ENCODE measurements at places on chromosomes 4 and X.

- DNase-seq, result no peak
Observed at GRCh38 chr4:21083413-21083812, 383.2 kb downstream of the PACRGL start.

DNA sequence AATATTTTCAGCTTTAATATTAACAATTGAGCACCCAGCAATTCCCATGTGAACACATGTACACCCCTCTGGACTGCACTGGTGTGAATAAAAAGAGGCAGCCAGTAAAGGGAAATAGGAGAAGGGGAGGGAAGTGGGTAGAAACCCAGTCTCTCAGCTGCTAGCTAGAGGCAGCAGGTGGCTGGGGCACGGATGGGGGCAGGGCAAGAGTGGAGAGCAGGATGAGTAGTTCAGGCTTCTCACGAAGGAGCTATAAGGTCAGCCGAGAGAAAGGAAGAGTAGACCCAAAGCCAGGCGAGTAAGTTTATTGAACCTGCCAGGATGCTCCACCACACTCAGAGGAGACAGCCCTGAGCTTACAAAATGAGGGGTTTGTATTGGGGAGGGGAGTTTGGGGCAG lies 184.8 kb upstream of the MTMR8 start:
- no peak for DNase-seq

GRCh38 chr4:85777908-85778631 lies 303.1 kb downstream of the ARHGAP24 start:
- DNase-seq, result no peak

DNA sequence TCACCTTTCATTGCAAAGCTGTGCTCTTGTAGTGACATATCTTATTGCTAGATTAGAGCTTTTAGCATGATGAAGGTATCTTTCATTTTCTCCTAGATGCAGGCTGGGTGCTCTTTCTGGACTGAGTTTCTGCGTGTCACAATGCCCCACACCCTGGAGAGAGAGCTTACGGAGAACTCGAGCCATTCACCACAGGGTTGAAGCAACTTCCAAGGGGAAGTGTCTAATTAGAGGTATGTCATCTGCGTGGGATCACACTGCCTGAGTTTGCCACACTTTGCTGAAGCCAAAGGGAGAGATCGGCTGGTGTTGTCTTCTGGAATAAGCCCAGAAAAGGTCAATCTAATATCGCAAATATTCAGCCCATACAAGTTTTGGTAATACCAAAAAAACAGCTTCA lies 179.3 kb upstream of the MBNL3 start:
- no peak for DNase-seq

DNA sequence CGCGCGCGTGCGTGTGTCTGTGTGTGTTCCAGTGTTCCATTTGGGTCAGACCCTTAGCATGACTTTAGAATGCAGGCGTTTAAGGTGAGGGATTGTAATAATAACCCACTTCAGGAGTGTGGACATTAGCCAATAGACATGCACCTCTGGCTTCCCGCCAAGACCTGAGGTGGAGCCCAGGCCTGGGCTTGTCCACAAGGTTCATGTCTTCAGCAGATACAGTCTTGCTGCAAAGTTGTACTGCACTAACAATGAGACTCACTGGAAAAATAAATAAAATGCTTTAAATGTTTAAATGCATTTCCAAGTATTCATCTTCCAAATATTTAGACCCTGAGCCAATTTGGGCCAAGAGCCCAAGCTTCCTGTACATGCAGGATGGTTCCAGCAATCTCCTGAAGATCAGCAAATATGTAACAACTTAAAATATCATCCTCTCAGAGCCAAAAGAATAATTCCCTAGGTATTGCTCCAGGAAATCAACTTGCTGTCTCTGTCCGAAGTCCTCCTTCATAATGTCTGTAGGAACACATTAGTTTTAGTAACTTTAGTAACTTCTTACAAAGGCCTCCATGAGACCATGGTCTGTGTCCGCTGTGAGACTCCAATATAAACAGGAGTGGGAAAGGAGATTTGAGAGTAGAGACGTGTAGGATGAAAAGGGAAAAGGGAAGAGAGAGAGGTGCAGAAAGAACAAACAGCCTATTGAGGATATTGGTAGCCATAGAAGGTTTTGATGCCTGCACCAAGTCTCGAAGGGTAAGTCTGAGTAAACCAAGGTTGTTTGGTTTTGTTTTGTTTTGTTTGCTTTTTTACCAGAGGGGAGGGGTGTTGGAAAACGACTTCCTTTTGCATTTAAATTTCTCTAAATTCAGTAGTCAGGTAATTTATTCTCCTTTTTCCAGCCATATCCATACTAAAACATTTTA lies 98.5 kb upstream of the KLF3 start:
- DNase-seq, result no peak

DNA sequence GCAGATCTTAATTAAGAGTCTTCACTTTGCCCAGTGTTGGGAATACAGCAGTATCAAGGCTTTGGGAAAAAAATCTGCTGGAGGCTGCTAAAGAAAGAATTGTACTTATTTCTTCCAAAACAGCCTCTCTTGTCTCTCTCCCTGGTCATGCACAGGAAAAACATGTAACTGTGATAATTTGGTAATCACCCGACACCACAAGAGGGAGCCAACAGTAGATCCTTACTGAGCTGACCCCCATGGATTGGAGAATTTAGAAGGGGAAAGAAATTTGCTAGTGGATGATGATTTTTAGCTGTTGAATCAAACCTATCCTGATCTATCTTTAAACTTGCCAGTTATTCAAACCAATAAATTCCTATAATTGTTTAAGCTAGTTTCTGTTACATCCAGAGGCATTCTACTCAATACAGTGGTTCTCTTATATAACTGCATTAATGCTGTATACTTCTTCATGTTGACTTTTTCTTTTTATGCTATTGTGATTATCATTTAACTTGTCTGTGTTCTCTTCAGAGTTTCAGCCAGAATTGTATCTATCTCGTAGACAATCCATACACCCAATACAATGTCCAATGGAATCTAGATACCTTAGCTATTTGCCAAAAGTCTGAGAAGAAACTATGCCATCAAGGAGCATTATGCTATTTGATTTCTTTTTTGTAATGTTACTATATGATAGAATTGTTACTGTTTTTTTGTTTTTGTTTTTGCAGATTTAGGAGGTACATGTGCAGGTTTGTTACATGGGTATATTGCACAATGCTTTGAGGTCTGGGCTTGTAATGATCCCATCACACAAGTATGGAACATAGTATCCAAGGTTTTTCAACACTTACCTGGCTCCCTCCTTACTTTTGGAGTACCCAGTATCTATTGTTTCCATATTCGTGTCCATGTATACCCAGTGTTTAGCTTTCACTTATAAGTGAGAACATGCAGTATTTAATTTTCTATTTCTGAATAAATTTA lies 31.3 kb upstream of the ARHGEF38 start:
- no peak for DNase-seq

DNA sequence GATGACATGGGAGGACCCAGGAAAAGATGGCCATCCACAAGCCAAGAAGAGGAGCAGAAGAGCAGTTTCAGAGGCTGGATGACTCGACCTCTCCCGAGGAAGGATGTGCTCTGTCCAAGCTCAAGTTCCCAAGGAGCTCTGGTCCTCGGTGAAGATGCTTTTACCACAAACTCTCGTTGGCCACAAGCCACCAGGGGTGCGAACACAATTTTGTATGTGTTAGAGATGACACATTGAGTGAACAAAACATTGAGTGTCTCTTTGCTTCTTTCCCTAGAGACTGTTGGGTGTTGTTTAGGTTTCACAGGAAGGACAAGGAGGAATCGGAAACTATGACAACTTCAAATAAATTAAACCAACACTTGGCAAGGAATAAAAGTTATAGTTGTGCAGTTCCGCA lies 26.3 kb downstream of the FGFBP1 start:
- no peak for DNase-seq

DNA sequence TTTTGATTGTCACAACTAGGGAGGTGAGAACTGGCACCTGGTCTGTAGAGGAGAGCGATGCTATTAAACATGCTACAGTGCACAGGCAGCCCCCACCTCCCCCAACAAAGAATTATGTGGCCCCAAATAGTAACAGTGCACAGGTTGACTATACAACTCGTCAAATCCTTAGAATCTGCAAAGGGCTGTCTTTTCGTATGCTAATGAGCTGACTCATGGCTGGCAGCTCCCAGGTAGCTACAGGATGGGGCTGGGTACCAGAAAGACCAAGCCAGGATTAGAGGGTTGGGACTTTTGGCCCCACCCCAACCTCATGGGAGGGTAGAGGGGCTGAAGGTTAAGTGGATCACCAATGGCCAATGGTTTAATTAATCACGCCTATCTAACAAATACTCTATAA lies 104.7 kb upstream of the SORBS2 start:
- no peak for DNase-seq

DNA sequence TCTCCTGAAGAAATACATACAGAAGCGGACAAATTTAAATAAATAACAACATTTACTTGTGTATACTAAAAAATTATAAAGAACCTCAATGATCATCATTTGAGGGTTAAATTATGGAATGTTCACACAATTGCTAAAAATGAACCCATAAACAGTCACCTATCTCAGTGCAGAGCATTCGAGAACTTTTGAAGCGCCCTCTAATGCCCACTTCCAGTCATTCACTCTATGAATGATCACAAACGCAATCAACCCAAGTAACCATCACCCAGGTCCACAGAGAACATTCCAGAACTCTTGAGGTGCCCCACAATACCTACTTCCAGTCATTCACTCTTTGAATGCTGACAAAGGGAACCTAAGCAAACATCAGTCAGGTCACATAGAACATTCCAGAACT lies 103.5 kb upstream of the PLAC1 start:
- DNase-seq, result no peak

DNA sequence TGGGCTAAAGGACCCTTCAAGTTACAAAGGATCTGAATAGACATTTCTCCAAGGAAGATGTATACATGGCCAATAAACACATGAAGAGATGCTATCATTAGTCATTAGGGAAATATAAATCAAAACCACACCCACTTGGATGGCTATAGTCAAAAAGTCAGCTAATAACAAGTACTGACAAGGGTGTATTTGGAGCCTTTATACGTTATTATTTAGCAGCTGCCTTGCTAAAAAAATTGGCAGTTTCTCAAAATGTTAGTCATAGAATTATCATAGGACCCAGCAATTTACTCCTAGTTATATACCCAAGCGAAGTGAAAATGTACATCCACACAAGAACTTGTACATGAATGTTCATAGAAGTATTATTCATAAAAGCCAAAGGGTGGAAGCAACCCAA lies 112.7 kb upstream of the DUSP21 start:
- no peak for DNase-seq

- DNase-seq, result peak; percentile 44
Observed at GRCh38 chr4:6916587-6917460, 7.2 kb downstream of the TBC1D14 start.

GRCh38 chr4:144399927-144400326 lies 246.0 kb upstream of the HHIP start:
- DNase-seq, result no peak

DNA sequence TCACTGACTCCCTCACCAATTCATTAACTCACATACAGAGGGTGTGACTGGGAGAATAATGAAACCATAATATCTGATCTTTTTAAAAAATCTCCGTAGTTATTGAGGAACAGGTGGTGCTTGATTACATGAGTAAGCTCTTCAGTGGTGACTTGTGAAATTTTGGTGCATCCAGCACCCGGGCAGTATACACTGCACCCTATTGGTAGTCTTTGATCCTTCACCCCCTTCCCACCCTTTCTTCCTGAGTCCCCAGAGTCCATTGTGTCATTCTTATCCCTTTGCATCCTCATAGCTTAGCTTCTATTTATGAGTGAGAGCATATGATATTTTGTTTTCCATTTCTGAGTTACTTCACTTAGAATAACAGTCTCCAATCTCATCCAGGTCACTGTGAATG lies 1143.8 kb downstream of the PCDH19 start:
- DNase-seq, result no peak

- DNase-seq, result no peak
Observed at GRCh38 chr4:11197631-11198341, 230.9 kb downstream of the HS3ST1 start.

- DNase-seq, result no peak
Observed at GRCh38 chr4:155667222-155667567, 547 bp downstream of the GUCY1A1 start.
